ENCODE measurements at places on chromosomes 13 and 19. TPM values are rescaled to one million over a fixed set of nuclear protein-coding genes. Genes with fewer than 3 reads are reported as not detected.

DNA sequence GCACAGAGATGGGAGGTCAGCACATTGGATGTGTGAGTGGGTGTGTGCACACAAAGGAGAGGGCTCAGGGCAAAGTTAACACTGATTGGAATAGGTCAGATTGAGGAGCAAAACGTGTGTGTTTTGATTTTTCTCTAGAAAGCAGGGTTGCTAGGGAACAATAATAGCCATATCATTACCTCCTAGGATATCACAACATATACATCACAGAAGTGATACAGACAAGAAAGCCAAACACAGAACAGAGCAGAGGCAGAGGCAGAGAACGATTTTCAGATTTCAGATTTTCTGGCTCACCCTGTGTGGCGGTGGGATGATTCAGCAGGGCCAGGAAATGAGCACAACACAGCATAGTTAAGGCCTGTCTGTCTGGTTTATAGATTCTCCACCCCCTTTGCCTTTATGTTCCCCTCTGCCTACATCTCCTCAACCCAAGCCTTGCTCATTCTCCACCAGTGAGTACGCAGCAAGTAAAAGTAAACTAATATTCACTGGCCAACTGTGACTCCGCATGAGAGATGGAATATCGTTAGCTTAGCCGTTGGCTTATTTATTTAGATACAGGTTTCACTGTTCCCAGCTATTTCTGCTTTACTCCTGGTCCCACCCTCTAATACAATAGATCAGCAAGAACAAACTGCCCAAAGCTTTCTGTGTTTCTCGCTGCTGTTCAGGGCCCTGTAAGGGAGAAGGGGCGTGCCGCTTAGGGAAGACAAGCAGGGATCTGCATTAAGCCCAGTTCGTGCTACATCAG is 182.7 kb upstream of the TSC22D1 start:
- no peak for DNase-seq
- H3K4me3 ChIP-seq: no peak overlapping the region
- no peak overlapping the region for H3K27ac ChIP-seq
- no peaks in the 10 kb centered on the region for H3K27me3 ChIP-seq
- no peaks in the 10 kb centered on the region for H3K36me3 ChIP-seq

DNA sequence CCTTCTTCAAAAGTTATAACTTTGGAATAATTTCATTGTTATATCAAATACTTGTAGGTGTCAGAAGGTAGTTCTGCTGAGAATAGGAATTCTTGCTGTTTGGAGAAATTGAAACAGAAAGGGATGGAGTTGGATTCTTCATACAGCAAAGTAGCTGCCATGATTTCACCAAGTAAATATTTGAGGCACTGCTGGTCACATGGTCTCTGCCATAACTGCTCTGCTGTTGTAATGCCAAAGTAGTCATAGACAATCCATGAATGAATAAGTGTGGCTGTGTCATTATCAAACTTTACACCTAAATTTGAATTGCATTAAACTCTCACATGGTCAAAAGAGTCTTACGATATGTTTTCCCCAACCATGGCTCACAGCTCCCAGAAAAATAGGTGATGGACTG is 308.6 kb downstream of the GPC6 start:
- H3K27ac ChIP-seq: no peak overlapping the region
- no peak for DNase-seq
- no peak overlapping the region for H3K4me3 ChIP-seq

DNA sequence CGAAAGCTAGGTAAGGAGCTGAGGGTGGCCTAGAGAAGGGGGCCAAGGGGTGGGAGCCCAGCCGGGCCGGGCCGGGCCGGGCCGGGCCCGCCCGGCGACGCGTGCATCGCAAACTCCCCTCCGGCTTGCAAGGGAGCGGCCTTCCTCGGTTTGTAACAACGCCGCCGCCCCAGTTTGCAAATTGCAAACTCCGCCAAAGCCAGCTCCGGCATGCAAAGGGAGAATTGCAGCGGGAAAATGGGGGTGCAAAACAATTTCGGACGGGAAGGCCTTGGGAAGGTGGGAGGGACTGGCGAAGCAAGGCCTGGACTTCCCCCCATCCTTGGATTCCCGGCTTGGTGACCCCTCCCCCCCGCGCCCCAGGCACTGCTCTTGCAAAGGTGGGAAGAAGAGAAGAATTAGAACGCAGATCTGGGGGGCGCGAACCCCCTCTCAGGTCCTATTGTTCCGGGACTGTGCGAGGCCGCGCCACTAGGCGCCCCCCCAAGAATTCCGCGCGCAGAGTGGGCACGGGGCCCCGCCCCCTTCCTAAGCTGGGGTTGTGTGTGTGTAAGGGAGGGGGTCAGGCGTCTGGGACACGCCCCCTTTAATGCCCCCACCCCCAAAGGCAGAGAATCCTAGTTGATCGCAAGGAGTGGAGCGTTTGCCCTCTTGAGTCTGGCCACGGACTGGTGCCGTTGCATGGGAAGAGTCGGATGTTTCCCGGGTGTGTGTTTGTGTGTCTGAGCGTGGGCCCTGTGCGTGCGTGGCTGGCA is 926 bp downstream of the PRR12 start:
- DNase-seq: peak; percentile 34
- H3K4me3 ChIP-seq: peak overlapping the region; percentile 87
- peaks cover 26% of the 10 kb centered on the region for H3K4me1 ChIP-seq

DNA sequence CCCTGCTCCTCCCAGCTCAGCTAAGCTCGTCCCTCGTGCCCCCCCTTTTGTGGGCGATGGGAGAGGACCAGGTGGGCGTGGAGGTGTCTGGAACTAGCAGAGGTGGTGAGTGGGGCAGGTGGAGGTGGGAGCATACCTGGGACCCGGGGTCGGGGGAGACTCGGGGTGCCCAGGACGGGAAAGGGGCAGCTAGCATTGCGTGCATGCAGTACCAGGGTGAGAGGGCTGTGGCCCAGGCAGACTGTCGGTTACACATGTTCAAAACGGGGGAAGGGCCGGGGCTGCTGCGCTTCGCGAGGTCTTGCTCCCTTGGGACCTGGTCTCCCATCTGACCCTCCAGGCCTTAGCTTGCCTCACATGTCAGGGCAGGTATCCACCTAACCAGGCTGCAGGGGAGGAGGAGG is 9.1 kb downstream of the TLE5 start:
- H3K27me3 ChIP-seq: no peaks in the 10 kb centered on the region
- H3K4me3 ChIP-seq: no peak overlapping the region
- peaks cover 46% of the 10 kb centered on the region for H3K4me1 ChIP-seq
- H3K27ac ChIP-seq: no peak overlapping the region
- H3K36me3 ChIP-seq: peaks cover 38% of the 10 kb centered on the region
- peak; percentile 31 for DNase-seq

GRCh38 chr13:89011615-89012014 is 1340.4 kb downstream of the SLITRK5 start:
- no peak overlapping the region for H3K27ac ChIP-seq
- no peak overlapping the region for H3K4me3 ChIP-seq
- H3K27me3 ChIP-seq: no peaks in the 10 kb centered on the region
- H3K36me3 ChIP-seq: no peaks in the 10 kb centered on the region
- H3K4me1 ChIP-seq: no peaks in the 10 kb centered on the region

- H3K4me1 ChIP-seq: peaks cover 36% of the 10 kb centered on the region
- DNase-seq: peak; percentile 57
- no peaks in the 10 kb centered on the region for H3K36me3 ChIP-seq
- peak overlapping the region; percentile 20 for H3K4me3 ChIP-seq
Observed at GRCh38 chr19:13849991-13850909, 26.7 kb upstream of the NANOS3 start.

- H3K36me3 ChIP-seq: no peaks in the 10 kb centered on the region
- DNase-seq: no peak
- no peak overlapping the region for H3K4me3 ChIP-seq
- H3K27ac ChIP-seq: no peak overlapping the region
- H3K4me1 ChIP-seq: no peaks in the 10 kb centered on the region
Observed at GRCh38 chr13:52949742-52950141, 78.9 kb upstream of the OLFM4 start.

- H3K4me3 ChIP-seq: no peak overlapping the region
- DNase-seq: no peak
- no peaks in the 10 kb centered on the region for H3K27me3 ChIP-seq
- H3K27ac ChIP-seq: no peak overlapping the region
- H3K36me3 ChIP-seq: no peaks in the 10 kb centered on the region
Observed at GRCh38 chr19:56253737-56254136, 18.8 kb upstream of the EDDM13 start.

DNA sequence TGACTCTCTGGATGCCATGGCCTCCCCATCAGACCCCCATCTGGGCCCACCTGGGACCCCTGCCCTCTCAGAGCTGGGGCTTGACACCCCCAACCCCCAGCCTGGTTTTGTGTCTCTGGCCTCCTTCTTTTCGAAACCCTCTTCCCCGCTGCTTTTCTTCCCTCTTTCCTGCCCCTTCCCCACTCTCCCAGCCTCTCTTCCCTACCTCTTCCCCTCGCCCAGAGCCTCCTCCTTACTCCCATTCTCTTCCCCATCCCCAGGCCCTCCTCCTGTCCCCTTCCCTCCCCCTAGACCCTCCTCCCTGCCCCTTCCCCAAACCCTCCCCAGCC is 2.1 kb downstream of the TNFSF9 start:
- peaks cover 52% of the 10 kb centered on the region for H3K4me1 ChIP-seq
- no peaks in the 10 kb centered on the region for H3K36me3 ChIP-seq
- DNase-seq: no peak
- peaks cover 9% of the 10 kb centered on the region for H3K27me3 ChIP-seq
- H3K4me3 ChIP-seq: peak overlapping the region; percentile 49

GRCh38 chr13:32056316-32056715 is 24.7 kb downstream of the FRY start:
- H3K27ac ChIP-seq: no peak overlapping the region
- DNase-seq: no peak
- no peaks in the 10 kb centered on the region for H3K36me3 ChIP-seq
- H3K27me3 ChIP-seq: no peaks in the 10 kb centered on the region
- no peaks in the 10 kb centered on the region for H3K4me1 ChIP-seq

DNA sequence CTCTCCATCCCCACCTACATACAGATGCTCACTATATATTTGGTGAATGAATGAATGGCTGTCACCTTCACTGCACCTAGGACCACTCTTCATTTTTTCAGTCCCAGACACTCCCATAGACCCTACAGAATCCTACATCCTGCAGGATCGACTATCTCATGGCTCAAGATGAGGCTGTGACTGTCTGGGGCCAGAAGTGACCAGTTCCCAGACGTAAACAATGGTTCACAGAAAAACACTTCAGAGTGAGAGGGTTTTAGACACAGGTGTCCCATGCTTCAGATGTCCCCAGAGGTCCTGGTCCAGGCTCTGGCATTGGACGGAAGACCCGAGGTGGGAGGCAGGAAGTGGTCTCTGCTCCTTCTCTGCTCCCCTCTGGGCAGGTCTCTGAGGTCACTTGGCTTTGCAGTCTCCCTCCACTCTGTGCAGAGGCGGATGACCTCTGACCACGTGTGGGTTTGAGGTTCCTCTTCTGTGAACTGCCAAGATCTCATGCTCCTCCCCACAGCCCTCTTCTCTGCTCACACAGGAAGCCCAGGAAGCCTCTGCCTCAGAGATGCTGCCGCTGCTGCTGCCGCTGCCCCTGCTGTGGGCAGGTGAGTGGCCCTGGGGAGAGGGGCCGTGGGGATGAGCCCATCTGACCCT is 24.9 kb downstream of the SIGLEC7 start:
- no peaks in the 10 kb centered on the region for H3K36me3 ChIP-seq
- no peak overlapping the region for H3K27ac ChIP-seq
- H3K4me1 ChIP-seq: peaks cover 20% of the 10 kb centered on the region

GRCh38 chr19:40407714-40408597 is 5.2 kb downstream of the PRX start:
- peaks cover 5% of the 10 kb centered on the region for H3K4me1 ChIP-seq
- no peak overlapping the region for H3K4me3 ChIP-seq
- no peak overlapping the region for H3K27ac ChIP-seq
- H3K36me3 ChIP-seq: no peaks in the 10 kb centered on the region
- DNase-seq: no peak

DNA sequence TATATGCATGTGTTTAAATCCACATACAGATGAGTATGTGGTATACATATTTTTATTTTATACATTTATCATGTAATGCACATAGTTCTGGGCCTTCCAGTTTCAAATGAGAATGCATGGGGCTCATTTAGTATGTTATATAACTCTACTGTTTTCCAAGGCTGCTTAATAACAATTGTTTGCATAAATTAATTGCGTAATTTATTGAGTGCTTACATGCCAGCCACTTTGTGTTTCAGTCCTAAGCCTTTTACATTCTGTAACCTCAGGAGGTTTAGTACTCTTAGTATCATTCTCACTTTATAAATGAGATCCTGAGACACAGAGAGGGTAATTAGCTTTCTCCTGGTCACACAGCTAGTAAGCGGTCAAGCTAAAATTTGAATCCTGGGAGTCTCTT is 16.7 kb upstream of the CACNG8 start:
- no peak overlapping the region for H3K27ac ChIP-seq
- DNase-seq: no peak
- no peak overlapping the region for H3K4me3 ChIP-seq
- no peaks in the 10 kb centered on the region for H3K36me3 ChIP-seq
- H3K27me3 ChIP-seq: no peaks in the 10 kb centered on the region
- no peaks in the 10 kb centered on the region for H3K4me1 ChIP-seq

DNA sequence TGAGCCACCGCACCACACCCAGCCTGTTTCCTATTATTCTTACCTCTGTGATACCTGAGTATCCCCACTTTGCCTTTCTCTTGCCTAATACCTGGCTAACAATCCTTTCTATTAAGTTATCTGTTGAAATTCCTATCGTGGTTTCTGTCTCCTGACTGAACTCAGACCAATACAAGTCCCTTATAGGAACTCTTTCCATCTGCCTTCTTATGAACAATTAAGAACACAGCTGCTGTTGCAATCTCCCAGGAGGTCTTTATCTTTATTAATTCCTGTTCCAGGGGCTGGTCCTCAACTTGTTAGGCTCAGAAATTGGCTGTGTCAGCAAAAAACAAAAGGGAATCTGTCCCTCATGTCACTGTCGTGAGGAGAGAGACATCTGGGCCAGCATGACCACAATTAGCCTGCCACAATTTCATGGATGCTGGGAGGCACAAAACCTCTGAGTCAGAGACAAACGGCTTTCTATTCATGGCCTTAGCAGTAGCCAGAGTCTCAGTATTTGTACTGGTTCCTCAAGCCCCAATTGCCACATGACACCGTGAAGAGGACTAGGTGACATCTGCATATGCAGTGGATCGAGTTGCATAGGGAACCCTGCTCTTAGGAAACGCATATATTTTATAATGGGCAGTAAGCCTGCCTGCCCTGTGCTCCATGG is 58.2 kb downstream of the NUFIP1 start:
- no peaks in the 10 kb centered on the region for H3K27me3 ChIP-seq
- H3K4me1 ChIP-seq: no peaks in the 10 kb centered on the region
- DNase-seq: no peak
- no peaks in the 10 kb centered on the region for H3K36me3 ChIP-seq
- H3K27ac ChIP-seq: no peak overlapping the region

Gene MBD3L3
- not detected for polyA plus RNA-seq

Gene RDH8
- not detected for polyA plus RNA-seq

Gene ZNF497
- polyA plus RNA-seq: 1.0 TPM

Gene ATP12A
- polyA plus RNA-seq: not detected
